ENCODE measurements at places on chromosomes 16 and 17.
A peak's percentile ranks its signal among the peaks of the same experiment; 100 is the strongest.

DNA sequence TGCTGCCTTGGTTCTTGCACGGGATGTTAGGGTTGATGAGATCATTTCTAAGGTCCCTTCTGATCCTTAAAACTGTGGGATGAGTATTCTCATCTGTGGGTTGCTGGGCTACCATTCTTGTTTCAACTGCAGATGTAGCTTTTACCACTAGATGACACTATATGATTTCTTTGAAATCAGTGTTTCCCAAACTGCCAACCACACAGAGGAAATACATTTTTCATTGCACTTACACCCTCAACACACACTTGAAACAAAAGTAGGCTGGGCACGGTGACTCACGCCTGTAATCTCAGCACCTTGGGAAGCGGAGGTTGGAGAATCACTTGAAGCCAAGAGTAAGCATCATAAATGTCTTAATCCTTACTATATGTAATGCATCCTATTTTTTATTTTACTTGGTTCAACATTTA, 15.3 kb downstream of the LCMT1 start:
- DNase-seq = peak; percentile 74

- DNase-seq = no peak
These were observed 2.0 kb upstream of the KRT24 start for GRCh38 chr17:40705584-40705983.

DNA sequence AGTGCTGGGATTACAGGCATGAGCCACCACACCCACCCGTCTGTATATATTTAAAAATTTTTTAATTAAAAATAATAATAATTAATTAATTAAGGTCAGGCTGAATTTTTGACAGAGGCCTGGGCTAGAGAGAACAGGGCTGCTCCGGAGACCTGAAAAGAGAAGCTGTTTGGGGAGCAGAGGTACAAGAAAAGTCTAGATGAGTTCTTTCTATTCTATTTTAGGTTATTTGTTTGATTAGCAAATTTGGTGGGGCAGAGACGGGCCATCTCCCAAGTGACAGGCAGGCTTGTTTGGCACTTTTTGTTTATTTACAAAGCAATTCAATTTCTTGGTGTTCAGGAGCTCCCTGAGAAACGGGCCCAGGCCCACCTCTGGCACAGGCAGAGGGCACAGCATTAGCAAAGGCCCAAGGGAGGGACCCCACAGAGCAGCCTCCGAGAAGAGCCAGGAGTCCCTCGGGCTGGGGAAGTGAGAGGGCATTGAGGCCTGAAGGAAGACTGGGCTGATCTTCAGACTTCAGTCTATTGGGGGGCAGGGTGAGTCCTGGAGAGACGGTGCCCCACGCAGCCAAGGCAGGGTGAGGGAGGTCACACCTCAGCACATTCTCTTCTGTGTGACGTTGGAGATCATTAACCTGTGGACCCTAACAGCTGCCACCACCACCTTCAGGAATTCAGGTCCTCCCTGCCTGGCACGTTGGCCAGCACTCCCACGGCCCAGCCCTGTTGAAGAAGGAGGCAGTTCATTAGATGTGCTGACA, 10.8 kb upstream of the RIPOR1 start:
- DNase-seq = no peak

- DNase-seq = no peak
These were observed 4.6 kb downstream of the COL1A1 start for GRCh38 chr17:50196826-50197225.

- DNase-seq = peak; percentile 60
These were observed 8.8 kb downstream of the IL21R start for GRCh38 chr16:27410761-27411160.

DNA sequence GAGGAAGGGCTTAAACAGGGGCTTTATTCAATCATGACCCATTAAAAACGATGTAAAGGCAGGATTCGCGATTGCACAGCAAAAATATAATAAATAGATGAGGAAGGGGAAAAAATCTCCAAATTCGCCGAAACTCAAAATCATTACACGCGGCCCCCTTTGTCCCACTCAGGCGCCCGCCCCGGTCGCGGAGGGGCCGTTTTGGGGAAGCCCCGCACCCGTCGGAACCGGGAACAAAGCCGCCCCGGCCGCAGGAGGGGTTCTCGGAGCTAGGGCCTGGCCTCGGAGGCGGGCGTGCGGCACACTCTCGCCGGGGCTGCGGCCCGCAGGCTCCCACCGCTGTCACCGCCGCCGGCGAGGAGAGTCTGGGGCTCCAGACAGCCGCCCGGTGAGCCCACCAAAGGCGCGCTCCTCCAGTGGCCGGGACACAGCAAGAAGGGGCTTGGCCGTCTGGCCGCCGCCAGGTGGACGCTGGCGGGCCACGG, 521 bp downstream of the C16orf87 start:
- peak; percentile 39 for DNase-seq

DNA sequence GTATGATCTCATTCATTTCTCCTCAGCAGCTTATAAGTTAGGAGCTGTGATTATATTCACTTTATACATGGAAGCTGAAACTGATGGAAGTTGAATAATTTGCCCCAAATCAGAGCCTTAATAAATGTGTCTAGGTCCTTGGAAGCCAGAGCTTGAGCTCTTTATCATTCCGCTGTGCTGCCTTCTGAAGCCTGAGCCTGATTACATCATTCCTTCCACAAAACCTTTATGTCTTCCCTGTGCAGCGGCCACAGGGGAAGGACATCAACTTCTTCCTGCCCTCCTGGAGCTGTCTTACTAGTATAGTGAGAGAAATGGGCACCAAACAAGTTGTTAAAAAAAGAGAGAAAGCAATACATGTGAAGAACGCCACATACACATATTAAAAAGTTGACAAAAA, 6.8 kb downstream of the TNRC6C start:
- no peak for DNase-seq

- DNase-seq = no peak
These were observed 164.8 kb downstream of the CBLN1 start for GRCh38 chr16:49116873-49117272.

GRCh38 chr16:745739-746138, 4.9 kb upstream of the CIAO3 start:
- DNase-seq = no peak

GRCh38 chr16:89166696-89167424, 4.7 kb upstream of the CDH15 start:
- no peak for DNase-seq

GRCh38 chr17:82361885-82362633, 3.0 kb downstream of the TEX19 start:
- no peak for DNase-seq

DNA sequence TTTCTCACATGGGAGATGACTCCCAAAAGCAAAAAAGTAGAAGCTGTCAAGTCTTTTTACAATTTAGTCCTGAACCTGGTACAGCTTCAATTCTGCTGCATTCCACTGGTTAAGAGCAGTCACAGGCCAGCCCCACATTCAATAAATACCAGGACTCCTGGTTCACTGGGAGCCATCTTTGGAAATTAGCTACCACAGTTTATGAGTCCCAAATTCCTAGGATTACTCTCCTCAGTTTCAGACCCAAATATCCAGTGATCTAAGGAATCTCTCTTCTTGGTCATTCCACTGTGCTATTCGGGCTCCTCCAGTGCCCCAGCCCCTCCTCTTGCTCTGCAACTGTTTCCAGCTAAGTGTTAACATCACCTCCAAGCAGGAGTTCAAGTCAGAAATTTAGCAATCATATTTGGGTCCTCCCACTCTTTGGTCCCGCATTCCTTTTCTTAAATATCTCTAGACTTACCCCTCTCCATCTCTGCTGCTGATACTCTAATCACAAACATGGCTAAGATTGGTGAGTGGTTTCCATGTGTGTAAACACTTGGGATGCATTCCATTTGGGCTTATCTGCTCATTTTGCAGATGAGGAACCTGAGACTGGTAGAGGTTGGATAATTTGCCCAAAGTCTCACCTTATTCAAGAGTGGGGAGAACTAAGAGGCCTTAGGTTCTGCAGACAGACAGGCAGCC, 9.6 kb upstream of the WIPF2 start:
- DNase-seq = no peak

DNA sequence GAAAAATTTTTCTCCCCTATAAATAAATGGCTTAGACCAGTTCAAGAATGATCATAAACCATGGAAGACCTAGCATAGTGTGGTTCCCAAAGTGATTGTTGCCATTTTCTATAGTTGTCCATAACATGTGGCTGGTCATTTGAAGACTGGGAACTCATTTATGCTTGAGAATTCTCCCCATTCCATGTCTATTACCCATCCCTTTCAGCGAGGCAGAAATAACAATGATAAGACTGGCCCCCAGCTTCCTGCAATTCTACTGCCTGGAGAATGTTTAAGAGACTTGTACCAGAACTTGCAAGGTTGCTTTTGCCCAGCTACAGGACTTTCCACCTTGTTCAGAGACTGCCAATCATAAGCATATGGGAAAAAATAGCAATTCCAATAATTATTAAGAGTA, 146.5 kb upstream of the CDH11 start:
- no peak for DNase-seq

GRCh38 chr17:31481783-31482081, 90.3 kb downstream of the RAB11FIP4 start:
- no peak for DNase-seq

- DNase-seq = peak; percentile 90
These were observed 135.4 kb upstream of the CHMP6 start for GRCh38 chr17:80855948-80856862.

DNA sequence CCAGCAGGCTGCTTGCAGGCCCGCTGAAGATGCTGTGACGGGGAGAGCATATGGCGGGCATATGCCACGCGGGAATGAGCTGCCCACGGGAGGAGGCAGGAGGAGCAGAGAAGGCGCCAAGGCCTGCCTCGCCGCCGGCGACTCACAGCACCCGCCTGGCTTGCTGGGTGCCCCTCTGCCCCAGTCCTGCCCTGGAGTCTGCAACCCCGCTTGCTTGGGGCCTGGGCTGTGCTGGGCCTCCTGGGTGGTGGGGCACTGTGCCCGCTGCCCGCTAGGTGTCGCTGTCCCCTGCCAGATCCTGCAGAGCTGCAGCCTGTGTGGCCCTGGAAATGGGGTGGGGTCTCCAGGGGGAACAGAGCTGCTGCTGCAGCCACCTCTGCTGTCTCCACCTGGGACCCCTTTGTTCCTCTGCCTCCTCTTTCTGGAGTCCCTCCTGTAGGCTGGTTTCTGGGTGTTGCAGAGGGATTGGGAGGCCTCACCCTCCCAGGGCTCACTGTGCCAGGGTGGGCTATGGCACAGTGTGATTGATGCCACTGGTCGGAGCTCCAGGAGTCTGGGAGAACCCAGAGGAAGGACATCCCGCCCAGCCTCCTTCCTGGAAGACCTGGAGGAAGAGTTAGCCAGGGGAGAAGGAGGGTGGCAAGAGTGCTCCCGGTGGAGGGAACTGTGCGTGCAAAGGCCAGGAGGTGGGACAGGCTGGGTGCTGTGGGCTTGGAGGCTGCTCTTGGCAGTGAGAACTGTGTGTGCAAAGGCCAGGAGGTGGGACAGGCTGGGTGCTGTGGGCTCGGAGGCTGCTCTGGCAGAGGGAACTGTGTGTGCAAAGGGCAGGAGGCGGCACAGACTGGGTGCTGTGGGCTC, 141.0 kb upstream of the CIBAR2 start:
- peak; percentile 43 for DNase-seq

DNA sequence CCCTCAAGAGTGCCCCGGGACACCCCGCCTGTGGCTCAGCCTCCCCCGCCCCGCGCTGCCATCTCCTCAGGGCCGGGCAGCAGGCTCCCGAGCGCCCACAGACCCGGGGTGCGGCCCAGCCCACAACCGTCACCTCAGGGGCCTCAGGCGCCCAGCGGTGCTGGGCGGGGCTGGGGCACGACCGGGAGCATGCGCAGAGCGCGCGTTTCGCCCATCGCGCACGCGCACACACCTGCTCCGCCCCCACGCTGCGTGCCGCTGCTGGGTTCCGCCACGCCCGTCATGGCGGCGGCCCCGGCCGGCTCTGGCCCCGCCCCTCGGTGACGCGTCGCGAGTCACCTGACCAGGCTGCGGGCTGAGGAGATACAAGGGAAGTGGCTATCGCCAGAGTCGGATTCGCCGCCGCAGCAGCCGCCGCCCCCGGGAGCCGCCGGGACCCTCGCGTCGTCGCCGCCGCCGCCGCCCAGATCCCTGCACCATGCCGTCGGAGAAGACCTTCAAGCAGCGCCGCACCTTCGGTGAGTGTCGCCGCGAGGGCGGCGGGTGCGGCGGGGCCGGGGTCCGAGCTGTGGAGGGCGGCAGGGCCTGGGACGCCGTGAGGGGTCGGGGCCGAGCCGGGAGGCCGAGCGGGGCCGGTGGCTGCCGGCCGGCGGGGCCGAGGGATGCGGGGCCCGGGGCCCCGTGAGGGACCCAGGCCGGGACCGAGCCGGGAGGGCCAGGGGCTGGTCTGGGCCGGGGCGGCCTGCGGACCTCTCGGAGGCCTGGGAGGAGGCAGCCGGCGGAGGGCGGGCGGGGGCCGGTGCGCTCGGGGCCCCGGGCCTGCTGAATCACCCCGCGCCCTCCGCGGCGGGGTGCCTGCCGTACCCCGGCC, at the start of gene MAP1LC3B:
TSS of gene MAP1LC3B (plus strand) at position 387 of the 871 bp plus-strand sequence. CDS start at position 479, 92 bp downstream.
- DNase-seq = peak; percentile 98

- no peak for DNase-seq
These were observed 86.4 kb downstream of the FOXL1 start for GRCh38 chr16:86664522-86665318.

GRCh38 chr17:65191811-65192740, 54.9 kb downstream of the RGS9 start:
- peak; percentile 24 for DNase-seq

DNA sequence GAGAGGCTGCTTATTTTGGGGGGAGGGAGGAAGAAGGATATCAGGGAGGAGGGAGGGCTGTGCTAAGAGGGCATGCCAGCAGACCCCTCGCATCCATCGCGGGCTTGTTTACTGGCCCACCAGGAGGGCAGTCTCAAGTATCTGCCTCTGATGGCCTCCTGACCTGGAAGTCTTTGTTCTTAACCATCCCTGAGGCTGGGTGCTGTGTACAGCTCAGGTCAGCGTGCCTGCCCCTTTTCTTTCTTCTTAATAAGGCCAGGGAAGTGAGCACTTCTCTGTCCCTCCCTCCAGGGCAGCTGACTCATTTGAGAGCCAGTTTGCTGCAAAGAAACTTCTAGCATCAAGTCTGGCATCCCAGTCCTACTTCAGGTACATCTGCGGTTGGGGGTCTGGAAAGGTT, 157.0 kb downstream of the CCDC182 start:
- DNase-seq = no peak

DNA sequence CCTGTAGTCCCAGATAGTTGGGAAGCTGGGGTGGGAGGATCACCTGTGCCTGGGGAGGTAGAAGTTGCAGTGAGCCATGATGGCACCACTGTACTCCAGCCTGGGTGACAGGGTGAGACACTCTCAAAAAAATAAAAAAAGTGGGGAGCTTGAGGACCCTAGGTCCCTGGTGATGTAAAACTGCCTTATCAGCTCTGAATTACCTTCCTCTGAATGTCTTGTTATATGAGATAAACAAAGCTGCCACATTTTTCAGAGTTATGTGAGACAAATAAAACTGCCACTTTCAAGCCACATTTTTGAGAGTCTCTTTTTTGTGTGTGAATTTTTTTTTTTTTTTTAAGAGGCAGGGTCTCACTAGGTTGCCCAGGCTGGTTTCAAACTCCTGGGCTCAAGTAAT, 32.0 kb upstream of the B4GALNT2 start:
- no peak for DNase-seq

Data from inflammatory macrophage (primary cell).